ENCODE measurements at places on chromosomes 16 and 17.

DNA sequence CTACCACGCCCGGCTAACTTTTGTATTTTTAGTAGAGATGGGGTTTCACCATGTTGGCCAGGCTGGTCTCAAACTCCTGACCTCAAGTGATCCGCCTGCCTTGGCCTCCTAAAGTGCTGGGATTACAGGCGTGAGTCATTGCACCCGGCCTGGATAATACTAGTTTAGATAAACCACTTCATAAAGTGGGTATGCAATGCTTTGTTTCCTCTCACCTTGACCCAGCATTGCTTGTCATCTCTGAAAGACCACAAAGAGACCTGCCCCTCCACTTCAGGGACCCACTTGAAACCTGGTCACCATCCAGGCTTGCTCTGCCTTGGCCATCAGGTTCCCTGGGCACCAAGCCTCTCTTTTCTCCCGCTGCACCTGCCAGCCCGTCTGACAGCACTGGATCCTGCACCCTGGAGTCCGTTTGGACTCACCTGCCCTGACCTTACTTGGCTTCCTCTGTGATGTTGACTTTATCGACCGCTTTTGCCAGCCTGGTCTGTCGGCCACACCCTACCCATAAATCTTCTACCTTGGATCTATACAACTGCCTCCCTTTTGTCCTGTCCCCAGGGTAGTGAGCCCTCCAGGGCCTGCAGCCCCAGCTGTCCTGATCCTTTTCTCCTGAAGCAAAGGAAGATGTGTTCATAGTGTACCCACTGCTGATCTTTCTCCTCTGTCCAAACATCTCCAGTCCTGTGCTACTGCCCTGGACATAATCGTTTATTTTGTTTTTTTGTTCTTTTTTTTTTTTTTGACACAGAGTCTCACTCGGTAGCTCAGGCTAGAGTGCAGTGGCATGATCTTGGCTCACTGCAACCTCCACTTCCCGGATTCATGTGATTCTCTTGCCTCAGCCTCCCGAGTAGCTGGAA lies 12.7 kb upstream of the ZG16 start:
- no peak for DNase-seq

DNA sequence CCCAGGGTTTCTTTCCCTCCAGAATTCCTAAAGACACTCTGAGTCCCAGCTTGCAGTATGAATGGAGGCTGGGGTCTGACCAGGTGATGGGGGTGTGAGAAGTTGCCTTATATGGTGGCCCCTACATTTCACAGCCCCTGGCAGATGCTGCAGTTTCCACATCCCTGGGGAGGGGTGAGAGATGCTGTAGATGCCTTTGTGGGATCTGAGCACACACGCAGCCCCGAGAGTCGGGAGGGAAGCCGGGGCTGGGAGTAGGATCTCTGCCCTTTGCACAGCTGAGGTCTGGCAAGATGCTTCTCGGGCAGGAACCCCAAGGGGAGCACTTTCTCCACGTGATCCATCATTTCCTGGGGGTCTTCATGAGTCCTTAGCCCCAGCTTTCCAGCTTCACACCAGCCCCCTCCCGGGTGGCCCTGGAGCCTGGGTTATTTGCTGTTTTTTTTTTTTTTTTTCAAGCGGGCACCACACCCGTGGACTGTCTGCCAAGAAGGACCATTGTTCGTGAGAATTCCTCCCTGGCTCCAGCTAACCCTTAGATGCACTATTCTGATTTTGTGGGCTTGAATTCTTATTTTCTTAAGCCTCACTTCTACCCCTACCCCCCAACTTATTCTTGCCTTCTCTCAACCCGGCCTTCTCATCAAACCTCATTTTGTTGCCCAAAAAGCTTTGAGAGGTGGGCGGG lies 50.6 kb downstream of the NTN1 start:
- DNase-seq, result no peak

DNA sequence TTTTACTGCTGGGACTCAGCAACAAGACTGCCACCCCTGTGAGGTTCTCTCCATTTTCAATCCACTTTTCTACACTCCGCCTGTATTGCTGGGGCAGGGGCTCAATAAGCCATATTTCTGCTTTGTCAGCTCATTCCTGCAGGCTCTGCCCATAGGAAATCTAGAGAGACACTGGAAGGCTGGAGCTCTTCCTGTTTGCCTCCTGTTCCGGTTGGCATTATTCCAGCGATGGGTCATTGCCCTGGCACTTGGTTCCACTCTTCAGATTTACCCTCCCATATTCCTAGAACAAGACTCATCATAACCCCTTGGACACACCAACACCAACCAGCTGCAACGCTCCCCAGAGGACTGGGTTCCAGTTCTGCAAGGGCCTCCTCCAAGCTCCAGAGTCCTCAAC lies 210.4 kb downstream of the CA10 start:
- no peak for DNase-seq

DNA sequence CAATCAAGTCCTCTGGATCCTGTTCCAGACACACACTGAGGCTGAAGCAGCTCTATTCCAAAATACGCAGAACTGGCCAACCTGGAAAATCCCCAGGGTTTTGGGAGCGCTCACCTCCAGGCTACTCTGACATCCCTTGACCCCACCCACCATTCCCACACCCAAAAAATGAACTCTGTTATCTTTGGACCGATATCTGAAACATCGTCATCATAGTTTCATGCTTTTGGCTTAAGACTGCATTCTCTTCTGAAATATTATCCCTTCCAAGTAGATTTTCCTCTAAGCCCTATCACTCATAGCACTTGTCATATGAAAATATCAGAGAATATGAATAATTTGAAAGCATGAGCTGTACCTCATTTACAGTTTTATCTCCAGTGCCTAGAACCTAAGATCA lies 34.7 kb downstream of the VAT1L start:
- no peak for DNase-seq

DNA sequence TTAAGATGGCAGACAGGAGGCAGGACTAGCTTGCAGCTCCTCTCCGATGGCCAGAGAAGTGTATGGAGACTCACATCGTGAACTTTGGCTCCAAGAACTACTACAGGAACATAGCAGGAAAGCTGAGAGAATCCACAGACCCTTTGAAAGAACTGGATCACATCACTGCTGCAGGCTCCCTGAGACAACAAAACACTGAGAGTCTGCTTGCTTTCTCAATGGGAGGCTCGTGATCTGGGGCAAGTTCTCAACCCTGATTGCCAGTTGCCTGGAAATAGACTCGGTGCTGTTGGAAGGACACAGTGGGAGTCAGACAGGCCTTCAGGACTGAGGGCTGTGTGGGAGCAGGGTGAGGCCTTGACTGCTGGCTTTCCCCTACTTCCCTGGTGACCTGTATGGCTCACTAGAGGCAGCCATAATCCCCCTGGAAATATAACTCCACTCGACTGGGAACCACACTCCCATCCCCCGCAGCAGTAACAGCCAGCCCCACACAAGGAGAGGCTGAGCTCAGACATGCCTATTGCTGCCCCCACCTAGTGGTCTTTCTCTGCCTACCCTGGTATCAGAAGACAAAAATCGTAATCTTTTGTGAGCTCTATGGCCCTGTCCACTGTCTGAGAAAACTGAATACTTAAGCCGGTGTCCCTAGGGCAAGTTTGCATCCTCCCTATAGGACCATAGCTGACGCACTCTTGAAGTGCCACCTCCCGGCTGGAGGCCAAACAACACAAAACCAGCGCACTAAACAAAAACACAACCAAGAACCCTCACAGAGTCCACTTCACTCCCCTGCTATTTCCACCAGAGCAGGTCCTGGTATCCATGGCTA lies 238.4 kb downstream of the CEP112 start:
- DNase-seq, result no peak

GRCh38 chr16:67022531-67023214 lies 6.3 kb upstream of the CBFB start:
- no peak for DNase-seq

- peak; percentile 41 for DNase-seq
These were observed 54.4 kb upstream of the PABPN1L start for GRCh38 chr16:88920618-88921590.

DNA sequence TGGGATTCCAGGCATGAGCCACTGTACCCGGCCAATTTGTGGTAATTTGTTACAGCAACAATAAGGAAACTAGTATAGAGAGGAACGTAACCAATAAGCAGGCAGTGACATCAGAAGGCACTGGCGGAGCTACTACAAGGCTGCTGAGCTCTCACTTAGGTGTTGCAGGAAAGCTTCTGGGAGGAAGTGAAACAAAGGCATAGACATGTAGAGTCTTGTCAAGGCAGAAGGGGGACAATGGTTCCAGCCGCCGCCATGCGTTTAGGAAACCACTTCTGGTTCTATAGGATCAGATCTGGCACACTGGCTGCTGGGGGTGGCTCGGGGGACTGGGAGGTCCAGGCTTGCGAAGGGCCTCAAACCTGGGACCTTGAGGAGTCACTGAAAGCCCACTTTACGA lies 9.4 kb upstream of the CPSF4L start:
- DNase-seq, result no peak

GRCh38 chr17:46940692-46941404 lies 17.9 kb downstream of the GOSR2 start:
- DNase-seq, result peak; percentile 77

All from stimulated activated CD4-positive, alpha-beta T cell treated with anti-CD3 and anti-CD28 coated beads, Interleukin-15, amount 100 ng/mL, for 24 hours (primary cell).